ENCODE measurements at places on chromosomes 7 and 10.
A peak's percentile ranks its signal among the peaks of the same experiment; 100 is the strongest.

DNA sequence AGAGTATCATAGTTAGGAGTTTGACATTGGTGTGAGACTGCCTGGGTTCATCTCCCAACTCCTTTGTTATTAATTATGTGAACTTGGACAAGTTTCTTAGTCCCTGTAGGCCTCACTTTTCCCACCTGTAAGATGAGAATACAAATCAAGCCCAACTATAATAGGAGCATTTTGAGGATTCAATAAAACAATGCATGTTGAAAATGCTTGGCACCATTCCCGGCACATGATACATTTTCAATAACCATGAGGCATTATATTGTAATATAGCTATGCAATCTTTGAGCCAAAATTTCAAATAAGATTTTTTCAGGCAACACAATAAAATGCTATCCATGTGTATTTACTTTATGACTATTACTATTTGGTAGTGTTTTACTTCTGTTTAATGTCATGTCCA, 229.0 kb upstream of the SP4 start:
- DNase-seq: no peak

GRCh38 chr7:66189695-66190503, 15.2 kb upstream of the TPST1 start:
- DNase-seq: no peak

DNA sequence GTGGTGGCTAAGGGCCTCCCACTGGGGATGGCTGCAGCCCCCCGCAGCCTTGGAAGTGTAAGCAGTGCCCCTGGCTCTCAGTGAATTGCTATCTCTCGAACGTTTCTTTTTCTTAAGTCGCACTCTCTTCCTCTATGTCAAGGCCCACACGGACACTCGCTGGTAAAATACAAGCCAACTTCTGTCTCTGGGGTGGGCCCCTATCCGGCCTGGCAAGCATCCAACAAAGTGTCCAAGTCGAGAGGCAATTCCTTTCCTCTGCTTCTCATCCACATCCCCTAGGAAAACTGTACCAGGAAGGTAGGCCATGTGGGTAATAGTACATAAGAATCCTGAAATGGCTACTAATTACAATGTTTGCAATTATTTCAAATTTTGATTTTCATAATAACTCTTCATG, 194.9 kb upstream of the MGMT start:
- no peak for DNase-seq

GRCh38 chr7:92767437-92767836, 68.9 kb downstream of the CDK6 start:
- no peak for DNase-seq

GRCh38 chr10:129730272-129730992, 233.6 kb downstream of the EBF3 start:
- no peak for DNase-seq

GRCh38 chr7:23264916-23265458, 18.4 kb downstream of the GPNMB start:
- DNase-seq: no peak

GRCh38 chr7:94314413-94315410, 80.0 kb upstream of the COL1A2 start:
- DNase-seq: no peak

- DNase-seq: no peak
Measured at GRCh38 chr10:9443758-9444157, 1389.3 kb downstream of the GATA3 start.

GRCh38 chr7:96219378-96220130, 102.3 kb downstream of the SLC25A13 start:
- no peak for DNase-seq

GRCh38 chr7:29825775-29826529, 19.6 kb downstream of the WIPF3 start:
- no peak for DNase-seq

DNA sequence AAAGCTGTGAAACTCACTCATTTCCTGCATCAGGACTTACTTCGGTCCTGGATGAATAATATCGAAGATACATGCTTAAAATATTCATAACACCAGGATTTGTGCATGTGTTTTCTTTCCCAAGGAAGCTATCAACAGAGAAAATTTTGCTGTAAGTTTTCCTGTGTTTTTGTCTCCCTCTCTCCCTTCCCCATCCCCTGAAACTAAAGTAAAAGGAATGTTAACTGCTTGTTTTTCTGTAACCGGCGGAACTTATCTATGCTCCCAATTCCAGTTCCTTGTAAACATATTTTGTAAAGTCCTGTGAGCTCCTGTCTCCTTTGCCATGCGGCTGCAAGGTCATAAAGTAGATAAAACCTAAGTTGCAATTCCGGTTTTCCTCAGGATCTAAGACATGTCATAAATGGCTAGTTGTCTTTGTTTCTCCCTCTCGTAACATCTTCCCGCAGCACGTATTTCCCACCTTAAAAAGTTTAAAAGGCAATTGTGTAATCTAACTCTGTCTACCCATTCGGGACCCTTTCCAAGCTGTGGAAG, 79.0 kb upstream of the POM121L12 start:
- DNase-seq: no peak

- DNase-seq: peak; percentile 28
Measured at GRCh38 chr7:99407872-99408378, 472 bp downstream of the PDAP1 start.

- DNase-seq: no peak
Measured at GRCh38 chr10:110870823-110871297, 868 bp upstream of the PDCD4 start.

- DNase-seq: peak; percentile 24
Measured at GRCh38 chr7:34928052-34928451, 109.2 kb downstream of the DPY19L1 start.

DNA sequence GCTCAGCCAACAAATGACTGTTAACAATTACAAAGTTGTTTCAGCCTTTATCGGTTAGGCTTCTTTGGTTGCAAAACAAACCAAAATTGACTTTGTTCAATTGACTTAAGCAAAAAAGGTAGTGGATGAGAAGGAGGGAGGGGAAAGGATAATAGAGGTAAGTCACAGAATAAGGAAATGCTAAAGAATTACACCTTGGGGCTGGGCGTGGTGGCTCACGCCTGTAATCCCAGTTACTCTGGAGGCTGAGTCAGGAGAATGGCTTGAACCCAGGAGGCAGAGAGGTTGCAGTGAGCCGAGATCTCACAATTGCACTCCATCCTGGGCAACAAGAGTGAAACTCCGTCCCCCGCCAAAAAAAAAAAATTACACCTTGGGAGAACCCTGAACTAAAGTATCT, 41.4 kb downstream of the AHCYL2 start:
- DNase-seq: no peak

DNA sequence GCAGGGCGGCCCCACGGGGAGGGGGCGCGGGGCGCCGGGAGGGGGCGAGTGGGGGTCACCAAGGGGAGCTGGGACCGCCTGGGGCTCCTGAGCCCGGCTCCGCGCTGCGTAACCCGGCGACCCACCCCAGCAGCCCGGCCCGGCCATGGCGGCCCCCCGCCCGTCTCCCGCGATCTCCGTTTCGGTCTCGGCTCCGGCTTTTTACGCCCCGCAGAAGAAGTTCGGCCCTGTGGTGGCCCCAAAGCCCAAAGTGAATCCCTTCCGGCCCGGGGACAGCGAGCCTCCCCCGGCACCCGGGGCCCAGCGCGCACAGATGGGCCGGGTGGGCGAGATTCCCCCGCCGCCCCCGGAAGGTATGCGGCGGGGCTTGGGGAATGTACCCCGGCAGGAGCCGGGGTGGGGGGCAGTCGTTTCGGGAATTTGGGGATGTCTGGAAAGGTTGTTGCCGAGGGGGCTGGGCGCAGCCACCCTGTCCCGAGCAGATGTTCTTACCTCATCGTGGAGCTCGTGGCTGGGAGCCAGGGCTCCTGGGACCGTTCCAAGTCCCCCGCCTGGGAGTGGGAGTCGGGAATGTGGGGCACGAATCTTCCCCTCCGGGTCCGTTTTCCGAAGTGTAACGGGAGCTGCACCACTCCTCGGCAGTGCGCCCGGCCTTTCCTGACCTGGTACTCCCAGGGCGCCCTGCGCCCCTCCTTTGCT, 431 bp downstream of the ZYX start:
- DNase-seq: no peak

DNA sequence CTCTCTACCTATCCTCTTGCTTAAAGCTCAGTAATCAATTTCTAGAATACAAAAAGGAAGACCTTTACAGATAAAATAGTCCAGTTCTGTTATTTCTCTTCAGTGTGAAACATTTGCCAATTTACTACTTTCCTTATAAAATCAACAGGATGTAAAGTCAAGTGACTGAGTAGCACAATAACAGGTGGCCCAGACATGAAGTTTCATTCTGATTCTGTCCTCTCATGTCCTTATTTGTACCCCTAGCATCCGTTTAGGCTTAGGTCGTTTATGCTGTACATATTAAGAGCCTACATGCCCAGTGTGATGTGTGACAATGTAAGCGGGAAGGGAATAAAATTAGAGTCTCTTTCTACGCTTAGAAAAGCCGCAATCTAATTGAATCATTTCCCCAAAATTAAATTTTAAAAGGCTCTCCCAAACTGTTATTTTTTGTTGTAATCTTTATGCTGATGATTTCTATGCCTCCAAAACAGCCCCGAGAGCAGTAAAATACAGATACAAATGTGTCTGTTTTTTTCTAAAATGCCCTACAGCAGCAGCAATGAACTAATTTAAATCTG, 29.1 kb downstream of the EPC1 start:
- DNase-seq: no peak

DNA sequence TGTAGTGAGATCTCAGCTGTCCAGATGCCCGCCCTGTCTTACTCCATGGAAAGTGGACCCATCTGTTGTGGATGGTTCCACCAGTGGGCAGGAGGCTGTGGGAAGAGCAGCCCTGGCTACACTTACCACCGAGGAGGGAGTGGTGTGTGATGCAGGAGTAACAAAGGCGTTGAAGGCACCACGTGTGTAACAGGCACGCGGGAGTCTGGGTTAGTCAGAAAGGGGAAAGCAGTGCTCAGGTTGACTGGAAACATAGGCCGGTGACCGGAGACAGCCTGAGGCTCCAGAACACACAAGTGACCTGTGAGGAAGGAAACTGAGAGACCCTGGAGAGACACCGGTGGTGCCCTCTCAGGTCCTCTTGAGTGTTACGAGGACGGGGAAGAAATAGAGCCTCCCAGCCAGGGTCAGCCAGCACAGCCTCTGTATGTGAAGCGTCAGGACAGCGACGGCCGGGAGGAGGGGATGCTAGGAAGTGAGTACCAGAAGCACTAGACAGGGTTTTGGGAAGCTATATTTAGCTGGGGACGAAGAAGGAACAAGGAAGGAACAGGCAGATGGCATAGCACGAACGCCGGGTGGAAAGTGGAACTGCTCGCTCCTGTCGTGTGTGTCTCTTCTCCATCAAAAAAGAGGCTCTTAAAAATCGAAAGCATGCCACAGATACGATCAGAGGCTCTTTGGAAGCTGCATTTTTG, 51.7 kb downstream of the DAGLB start:
- no peak for DNase-seq

DNA sequence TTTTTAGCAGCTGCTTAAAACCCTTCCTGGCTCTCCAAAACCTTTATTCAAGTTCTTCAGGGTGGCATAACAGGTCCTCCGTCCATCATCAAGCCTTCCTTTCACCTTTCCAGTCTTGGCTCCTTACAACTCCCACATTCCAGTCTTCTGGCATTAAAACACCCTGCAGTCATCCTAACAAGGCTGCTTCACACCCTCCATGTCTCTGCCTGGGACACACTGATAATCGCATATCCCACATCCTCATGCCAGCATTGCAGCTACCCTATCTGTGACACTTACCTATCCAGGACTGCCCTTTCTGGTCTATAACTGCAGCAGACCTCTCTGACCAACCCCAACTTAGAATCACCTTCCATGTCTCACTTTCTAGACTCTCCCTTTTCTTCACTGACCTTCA, 2.6 kb upstream of the TLL2 start:
- no peak for DNase-seq

GRCh38 chr7:2956526-2957368, 86.9 kb downstream of the CARD11 start:
- peak; percentile 29 for DNase-seq

GRCh38 chr7:22664988-22665798, 61.8 kb upstream of the IL6 start:
- DNase-seq: no peak

- DNase-seq: no peak
Measured at GRCh38 chr7:37832194-37832593, 16.2 kb upstream of the NME8 start.

DNA sequence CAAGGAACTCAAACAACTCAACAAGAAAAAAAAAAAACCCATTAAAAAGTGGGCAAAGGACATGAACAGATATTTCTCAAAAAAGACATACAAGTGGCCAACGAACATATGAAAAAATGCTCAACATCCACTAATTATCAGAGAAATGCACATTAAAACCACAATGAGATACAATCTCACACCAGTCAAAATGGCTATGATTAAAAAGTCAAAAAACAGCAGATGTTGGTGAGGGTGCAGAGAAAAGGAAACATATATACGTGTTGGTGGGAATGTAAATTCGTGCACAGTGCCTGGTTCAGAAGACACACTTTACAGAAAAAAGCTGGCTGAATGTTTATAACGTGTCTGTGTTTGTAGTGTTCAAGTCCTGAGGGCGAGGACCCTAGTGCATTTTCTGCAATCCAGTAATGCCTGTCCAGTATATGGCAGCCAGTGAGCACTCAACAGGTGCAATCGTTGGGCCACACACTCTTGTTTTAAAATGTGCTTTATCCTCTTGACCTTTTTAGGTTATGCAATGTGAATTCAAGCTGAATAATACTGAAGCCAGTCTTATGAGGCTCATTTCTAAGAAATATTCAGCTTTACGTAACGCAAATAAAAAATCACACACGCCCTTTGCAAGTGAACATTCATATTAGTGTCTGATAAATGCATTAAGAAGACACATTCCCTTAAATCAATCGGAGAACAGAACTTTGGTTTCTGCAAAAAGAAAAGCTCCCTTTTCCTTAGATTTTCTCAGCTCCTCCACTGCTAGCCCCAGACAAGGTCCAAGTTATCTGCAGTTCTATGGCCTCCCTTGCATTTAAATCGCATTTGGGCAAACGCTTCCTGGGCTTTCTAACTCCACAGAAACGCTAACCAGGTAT, 813 bp upstream of the MTURN start:
- no peak for DNase-seq

DNA sequence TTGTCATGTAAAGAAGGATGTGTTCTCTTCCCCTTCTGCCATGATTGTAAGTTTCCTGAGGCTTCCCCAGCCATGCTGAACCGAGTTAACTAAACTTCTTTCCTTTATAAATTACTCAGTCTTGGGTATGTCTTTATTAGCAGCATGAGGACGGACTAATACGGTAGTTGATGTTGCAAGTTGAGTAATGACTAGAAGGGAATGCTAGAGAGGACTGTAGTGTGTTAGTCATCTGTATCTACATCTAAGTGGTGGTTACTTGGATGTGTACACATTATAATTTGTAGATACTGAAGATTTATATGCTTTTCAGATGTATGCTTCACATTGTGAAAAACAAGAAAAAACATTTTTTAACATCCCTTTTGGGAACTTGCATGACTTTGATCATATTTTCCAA, 244.6 kb downstream of the POLR1F start:
- DNase-seq: no peak

GRCh38 chr7:149662591-149663095, 110.7 kb downstream of the ZNF467 start:
- DNase-seq: peak; percentile 47

GRCh38 chr10:124701881-124702656, 42.1 kb downstream of the FAM53B start:
- no peak for DNase-seq

Measured in activated gamma-delta T cell treated with Interleukin-2 at 50 U/mL for 16 hours (primary cell).